SK-N-DZ (cell line): ENCODE measurements at places on chromosomes 4 and X.

DNA sequence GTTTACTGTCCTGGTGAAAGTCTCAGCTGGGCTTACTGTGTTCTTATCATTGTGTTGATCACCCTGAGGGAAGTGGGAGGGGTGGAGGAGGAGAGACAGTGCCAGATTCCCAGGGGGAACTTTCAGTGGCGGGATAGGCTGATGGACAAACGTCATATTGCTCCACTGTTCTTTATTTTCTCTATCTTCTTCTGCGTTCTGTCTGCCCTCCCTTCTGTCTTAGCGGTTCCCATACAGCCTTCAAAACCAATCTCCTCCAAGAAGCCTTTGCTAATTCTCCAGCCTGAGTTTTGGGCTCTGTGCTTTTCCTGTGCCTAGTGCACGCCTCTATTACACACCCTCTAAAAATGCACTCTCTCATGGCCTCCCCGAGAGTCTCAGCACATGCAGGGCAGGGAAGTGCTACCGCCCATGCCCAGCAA lies 448.7 kb upstream of the FAT1 start:
- peak; percentile 6 for DNase-seq

- peak; percentile 12 for DNase-seq
Measured at GRCh38 chr4:114780205-114780604, 181.6 kb downstream of the UGT8 start.

DNA sequence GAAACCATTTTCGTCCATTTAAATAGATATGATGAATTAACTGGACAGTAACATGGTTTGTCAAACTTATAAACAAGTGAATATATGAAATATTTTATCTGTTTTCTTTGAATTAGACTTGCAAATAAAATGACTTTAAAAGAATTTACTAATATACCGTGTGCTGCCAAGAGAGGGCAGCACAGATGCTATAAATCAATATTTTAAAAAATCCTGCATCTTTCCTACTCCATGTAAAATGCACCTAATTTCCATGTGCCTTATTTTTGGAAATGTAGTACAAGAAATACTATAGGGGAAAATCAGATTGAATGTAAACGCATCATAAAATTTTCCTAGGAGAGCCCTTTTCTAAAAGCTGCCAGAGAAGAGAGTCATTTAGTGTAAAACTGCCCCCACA lies 62.2 kb downstream of the PRKX start:
- DNase-seq = peak; percentile 4

GRCh38 chrX:51931566-51932150 lies 38.2 kb downstream of the MAGED1 start:
- DNase-seq = no peak

DNA sequence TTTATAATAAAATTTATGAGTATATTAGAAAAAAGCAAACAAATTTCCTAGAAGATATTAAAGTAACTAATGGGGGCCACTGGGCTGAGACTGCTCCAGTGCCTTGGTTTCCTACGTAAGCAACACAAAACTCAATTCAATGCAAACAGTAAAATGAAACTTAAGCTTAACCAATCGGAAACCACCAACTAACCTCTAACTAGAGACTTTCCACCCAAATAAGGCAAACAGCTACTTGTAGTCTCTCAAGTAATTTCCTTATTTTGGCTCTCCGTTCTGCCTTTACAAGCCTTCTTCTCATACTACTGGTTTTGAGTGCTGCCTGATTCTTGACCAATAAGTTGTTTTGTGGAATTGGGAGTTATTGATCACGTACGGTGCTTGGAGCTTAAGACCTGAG lies 167.3 kb upstream of the VEGFC start:
- DNase-seq = no peak

GRCh38 chrX:56746996-56747395 lies 18.0 kb downstream of the NBDY start:
- no peak for DNase-seq

GRCh38 chrX:14802943-14803710 lies 69.7 kb downstream of the FANCB start:
- DNase-seq = no peak

DNA sequence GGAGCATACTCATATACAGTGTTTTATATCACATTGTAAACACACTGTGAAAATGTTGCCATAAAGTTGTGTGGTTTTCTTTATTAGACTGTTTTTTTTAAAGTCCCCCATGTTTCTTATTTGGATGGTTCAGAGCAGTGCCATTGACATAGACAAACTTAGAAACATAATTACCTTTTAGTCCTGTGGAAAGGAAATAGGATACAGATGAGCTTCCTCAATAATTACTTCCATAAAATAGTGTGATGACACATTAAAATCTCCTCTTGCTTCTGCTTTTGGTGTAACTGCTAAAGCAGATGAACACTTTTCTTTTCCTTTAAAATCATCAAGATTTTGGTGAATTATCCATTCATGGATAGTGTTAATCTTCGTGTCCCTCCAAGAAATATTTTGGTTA lies 52.9 kb upstream of the LIMCH1 start:
- DNase-seq = no peak

DNA sequence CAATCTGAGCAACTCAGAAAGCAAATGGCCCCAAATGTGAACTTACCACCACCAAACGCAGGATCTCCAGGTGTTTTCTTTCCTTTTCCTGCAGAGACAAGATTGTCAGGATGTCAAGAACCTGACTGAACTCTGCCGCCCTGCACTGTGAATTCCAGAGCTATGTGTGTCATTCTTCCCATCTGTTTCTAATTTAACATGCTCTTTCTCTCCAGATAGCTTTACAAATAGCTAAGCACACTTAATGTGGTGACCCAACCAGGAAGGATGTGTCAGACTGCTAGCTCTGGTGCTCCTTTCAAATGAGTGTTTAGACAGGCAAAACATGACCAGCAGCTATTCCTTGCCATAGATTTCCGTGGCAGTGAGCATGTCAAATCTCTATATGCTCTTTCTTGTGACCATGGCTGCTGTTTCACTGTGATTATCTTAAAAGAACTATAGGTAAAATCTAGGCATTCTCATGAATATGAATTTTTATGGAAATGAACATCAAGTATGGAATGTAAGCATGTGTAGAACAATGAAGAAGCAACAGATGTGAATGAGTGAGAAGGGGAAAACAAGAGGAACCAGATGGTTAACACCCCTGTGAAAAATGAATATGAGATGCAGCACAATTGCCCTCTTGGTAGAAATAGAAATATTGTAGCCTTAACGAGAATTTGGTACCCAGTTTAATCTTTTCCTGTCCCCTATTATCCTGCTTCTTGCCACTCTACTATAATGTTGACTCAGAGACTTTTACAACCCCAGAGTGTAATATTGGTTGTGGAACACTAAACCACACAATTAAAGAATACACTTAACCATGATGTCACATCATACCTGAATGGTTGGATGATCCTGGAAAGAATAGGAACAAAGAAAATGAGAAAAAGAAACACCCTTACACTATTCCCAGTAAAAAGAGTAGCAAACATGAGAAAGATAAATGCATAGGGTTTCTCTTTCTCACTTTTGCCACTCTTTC lies 247.8 kb upstream of the DKK2 start:
- peak; percentile 6 for DNase-seq
